Fibroblast of mammary gland (primary cell): ENCODE measurements at places on chromosomes 7 and 10.
A peak's percentile ranks its signal among the peaks of the same experiment; 100 is the strongest.

DNA sequence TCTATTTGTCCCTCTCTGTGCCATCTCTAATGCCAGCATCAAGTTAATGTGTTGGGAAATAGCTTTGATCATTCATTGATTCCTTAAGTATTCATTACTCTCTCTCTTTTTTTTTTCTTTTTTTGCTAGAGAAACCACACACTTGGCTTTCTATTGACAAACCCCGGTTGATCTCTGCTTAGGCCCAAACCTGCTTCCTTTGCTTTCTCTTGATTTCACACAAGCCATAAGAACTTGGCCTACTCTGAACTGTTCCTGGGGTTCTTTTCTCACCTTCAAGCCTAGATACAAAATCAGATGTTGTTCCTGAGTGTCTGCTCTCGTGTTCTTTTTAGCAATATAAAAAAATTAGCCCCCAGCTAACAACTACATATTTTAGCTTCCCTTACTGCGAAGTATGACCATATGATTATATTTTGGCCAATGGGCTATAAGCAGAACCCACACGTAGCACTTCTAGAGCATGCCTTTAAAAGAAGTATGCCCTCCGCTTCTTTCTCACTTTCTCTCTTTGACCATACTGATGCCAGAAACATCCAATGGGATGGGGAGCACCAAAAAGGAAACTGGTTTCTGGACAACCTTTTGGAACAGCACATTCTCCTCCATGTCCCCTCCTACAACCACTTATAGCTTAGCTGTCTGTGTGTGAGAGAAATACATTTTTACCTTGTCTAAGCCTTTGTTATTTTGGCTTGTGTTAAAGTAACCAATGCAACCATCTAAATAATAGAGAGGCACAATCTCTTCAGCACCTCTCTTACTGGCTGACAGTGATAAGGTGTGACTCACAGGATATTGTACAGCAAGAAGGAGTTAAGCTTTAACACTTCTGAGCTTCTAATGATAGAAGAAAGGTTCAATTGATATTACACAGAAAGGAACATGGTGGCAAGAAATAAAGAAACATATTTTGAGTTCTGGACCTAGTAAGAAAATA is 96.6 kb upstream of the LRRN3 start:
- DNase-seq, result no peak

DNA sequence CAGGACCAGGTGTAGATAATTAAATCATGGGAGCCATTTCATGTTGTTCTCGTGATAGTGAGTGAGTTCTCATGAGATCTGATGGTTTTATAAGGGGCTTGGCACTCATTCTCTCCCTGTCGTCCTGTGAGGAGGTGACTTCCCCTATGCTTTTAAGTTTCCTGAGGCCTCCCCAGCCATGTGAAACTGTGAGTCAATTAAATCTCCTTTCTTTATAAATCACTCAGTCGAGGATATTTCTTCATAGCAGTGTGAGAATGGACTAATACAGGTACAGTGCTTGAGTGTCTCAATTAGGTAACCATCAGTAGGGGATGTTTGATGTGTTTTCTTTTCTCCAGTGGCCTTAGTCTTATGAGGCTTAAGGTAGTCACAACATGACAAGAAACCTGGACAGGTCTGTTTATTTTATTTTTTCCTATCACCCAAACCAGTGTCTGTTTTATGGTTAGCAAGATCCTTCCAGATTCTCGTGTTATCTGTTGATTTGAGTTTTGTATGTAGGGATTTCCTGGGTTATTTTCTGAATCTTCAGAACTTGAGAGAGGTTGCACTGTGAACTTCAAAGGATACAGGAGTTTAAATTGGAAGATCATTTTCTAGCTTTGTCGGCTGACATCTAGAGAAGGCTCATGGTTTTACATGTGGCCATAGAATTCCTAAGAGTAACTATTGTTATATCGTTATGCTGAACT is 32.1 kb downstream of the UMAD1 start:
- no peak for DNase-seq

DNA sequence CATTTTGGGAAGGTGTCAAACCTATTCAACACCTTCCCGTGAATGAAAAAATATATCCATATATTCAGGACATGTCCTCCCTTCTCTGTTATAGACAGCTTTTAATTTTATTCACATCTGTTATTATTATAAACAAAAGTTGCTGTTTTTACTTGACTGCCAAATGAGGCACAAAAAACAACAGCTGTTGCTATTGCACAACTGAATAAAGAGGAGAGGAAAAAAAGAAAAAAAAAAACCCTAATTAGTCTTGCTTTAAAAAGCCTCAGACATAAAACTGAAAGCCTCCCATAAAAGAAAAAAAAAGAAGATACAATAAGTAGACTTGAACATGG is 153.4 kb downstream of the BMPER start:
- peak; percentile 48 for DNase-seq

DNA sequence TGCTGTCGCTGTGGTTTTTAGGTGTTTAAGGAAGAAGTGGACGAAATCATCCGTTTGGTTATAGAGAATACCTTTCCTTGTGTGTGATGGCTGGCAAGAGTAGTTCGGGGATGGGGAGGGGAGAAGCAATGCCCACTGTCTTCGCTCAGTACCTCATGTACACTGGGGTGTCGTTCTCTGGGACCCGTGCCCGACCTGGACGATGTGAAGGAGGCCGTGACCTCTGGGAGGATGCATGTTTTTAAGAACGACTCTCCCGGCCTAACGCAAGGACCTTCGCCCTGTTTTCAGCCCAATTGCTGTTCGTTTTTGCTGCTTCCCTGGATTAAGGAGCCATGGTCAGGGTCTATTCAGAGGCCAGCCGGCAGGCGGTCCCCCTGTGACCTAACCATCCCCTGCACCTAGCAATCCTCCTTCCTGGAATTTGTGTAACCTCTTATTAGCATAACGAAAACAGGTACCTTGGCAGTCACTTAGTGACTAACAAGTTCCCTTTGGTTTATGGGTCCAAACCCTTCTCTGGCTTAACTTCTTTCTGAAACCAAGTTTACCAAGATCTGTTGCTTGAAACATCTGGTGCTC is 1.3 kb downstream of the NFE2L3 start:
- DNase-seq, result no peak

DNA sequence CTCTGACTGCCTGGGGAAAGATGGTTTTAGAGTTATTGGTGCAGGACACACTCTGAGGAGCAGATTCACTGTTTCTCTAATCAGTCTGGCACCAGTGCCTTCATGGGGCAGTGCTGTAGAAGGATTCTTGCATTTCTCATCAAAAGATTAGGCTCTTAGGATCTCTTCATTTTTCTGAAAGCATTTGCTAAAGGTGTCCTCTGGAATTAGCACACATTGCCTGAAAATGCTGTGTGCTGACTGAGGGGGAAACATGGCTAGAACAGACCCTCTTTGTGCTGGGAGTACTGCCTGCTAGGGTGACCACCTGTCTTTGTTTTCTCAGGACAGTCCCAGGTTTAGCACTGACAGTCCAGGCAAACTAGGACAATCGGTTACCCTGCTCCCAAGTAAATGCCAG is 301.0 kb downstream of the PTEN start:
- DNase-seq, result no peak

GRCh38 chr10:128487517-128487916 is 361.3 kb upstream of the MKI67 start:
- no peak for DNase-seq

GRCh38 chr7:83648464-83649241 is at the start of gene SEMA3E:
Gene SEMA3E (minus strand): TSS chr7:83649139.
- peak; percentile 34 for DNase-seq

- DNase-seq, result no peak
Observed at GRCh38 chr10:77550378-77550777, 87.2 kb downstream of the KCNMA1 start.

DNA sequence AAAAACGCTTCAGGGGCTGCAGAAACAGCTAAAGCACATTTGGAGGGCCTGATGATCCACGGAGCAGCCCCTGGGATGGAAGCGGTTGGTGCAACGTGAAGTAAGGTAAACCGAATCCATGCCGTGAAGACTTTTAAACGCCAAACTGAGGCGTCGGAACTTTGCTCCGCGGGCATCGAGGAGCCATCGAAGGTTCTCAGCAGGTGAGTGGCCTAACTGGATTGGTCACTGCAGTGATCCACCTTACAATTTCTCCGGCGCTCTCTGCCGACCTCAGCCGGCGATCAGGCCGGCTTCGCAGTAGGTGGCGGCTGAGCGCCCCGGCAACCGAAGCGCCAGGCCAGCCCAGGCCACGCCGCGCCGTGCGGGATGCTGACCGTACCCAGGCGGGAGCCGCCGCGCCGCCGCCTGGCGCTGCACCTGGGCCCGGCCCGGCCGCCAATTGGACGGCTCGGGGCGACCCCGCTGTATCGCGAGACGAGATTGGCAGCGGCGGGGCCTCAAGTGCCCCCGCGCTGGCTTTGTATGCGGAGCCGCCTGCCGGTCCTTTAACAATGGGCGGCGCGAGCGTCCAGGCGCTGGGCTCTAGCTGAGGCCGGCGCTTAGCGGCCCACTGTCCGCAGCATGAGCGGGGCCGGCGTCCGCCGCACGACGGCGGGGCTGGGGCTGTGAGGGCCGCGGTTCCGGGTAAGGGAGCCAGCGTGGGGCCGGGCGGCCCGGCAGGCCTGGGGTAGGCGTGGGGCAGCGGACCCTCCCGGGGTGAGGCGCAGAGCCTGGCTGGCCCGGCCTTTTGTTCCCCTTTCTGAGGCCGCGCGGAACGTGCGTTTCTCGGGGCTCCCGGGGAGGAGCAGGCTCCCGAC is at the start of gene CCNJ:
Gene CCNJ, plus strand, starts transcription at position 551 of the 860 bp plus-strand sequence. CDS start 811 bp downstream, outside the sequence.
- DNase-seq, result peak; percentile 81

DNA sequence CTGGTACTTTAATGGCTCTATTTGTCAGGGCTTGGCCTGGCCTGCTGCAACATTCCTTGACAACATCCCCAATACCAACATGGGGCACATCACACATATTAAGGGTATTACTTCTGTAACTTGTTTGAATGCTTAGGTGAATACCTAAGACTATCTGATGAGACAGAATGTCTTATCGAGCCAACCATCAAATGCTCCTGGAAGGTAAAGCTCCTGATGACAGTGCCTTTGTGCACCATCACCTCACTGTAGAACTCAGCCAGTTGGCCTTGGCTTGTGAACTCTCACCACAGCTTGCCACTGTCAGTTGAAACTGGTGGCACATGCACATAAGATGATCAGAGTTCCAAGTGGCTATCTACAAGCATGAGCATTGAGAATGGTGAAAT is 3.7 kb upstream of the MYO1G start:
- DNase-seq, result no peak

DNA sequence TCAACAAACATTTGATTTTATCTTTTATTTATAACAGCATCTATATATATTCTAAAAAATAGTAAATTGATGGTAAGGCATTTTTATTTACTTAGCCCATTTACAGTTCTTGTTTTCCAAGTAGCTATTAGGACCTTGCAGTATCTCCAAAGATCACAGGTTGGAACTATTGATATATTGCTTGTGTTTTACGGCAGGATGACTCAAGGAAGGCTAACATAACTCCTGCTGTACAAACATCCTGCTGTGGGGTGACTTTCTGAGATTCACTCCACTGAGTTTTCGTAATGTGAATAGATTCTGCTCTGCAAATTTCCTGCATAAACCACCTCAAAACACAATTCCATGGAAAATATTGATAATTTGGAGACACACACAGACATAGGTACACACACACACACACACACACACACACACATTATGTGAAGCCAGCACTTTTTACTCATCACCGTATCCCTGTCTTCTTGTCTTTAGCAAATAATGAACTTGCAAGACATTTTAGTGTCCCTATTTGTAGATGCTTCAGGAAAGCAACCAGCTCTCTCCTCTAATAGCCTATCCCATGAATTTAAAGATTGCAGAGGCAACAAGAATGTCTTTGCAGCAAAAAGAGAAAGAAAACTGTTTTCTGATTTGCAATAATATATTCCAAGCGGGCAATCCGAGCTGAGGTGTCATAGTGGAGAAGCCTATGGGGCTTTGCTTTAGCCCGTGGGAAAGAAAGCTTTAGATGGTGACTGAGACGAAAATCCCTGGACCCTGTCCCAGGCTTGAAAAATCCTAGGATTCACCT is 722 bp downstream of the AGR2 start:
- peak; percentile 38 for DNase-seq

DNA sequence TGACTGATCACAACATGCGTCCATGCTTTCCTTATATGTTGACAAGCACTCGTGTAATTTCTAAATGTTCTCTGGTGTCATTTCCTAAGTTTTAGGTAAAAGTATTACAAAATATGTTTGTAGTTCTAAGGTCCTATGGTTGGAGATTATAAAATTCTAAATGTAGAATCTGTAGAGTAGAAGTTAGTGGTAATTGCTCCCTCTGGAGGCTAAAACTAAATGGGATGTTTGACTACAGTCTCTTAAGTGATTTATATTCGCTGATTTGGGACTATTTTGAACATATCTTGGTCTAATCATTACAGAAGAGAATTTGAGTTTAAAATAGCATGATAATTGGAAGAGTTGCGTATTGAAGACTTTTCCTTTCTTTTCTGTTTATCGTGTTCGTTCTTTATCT is 74.1 kb downstream of the ZMYND11 start:
- peak; percentile 28 for DNase-seq

DNA sequence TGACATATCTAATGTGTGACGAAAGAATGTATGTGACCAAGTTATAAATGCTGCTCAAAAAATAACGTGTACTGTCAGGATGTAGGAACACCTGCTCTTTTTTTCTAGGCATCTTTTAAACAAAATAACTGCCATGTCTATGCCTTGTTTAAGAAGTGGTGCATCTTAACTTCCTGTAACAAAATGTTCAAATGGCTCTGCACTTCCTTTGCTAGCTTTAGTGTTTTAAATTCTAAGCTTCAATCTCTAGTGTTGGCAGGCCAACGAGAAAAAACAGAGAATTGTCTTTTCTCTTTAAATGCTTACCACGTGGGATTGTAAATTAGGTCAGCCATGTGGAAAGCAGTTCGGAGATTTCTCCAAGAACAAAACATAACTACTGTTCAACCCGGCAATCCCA is 14.6 kb upstream of the PDSS1 start:
- no peak for DNase-seq
